ENCODE measurements at places on chromosomes 6 and 20. TPM values are rescaled to one million over a fixed set of nuclear protein-coding genes. Genes with fewer than 3 reads are reported as not detected.

Gene NOTCH4
- 32.7 TPM for polyA plus RNA-seq

Gene GGTLC1
- polyA plus RNA-seq, result not detected

Gene SS18L1
- polyA plus RNA-seq, result 22.3 TPM

Gene BPIFB1
- polyA plus RNA-seq, result 0.55 TPM

Gene DDX43
- polyA plus RNA-seq, result 0.66 TPM

Gene OR2J1
- polyA plus RNA-seq, result 0.02 TPM

Gene TAF8
- 13.0 TPM for polyA plus RNA-seq

Gene DIDO1
- polyA plus RNA-seq, result 33.2 TPM

Gene MOG
- polyA plus RNA-seq, result 0.11 TPM

Gene EPPIN
- 0.21 TPM for polyA plus RNA-seq

Gene PACSIN1
- 1.2 TPM for polyA plus RNA-seq

Gene OVOL2
- 3.1 TPM for polyA plus RNA-seq

Gene GMPR
- polyA plus RNA-seq, result 17.2 TPM

Gene BPIFB2
- 0.73 TPM for polyA plus RNA-seq

Gene GPR63
- polyA plus RNA-seq, result 0.46 TPM

Gene IRAK1BP1
- 3.8 TPM for polyA plus RNA-seq

Gene FBXL4
- polyA plus RNA-seq, result 10.7 TPM

Gene THBS2
- 2.6 TPM for polyA plus RNA-seq

Gene NDUFAF4
- 47.5 TPM for polyA plus RNA-seq

Gene RAE1
- 22.3 TPM for polyA plus RNA-seq

Gene FAM209B
- 3.3 TPM for polyA plus RNA-seq

Gene RNGTT
- 11.2 TPM for polyA plus RNA-seq

Gene CD93
- polyA plus RNA-seq, result 16.4 TPM

Gene NRM
- polyA plus RNA-seq, result 10.4 TPM

Gene SCRT2
- under 0.01 TPM for polyA plus RNA-seq

Gene ZNF334
- 9.3 TPM for polyA plus RNA-seq

Gene PSMA7
- polyA plus RNA-seq, result 264 TPM

Gene SNX21
- polyA plus RNA-seq, result 8.4 TPM

Gene DEFB124
- polyA plus RNA-seq, result 0.23 TPM

Gene LY6G6F
- polyA plus RNA-seq, result not detected

Gene ECT2L
- 0.43 TPM for polyA plus RNA-seq

Gene SMPDL3A
- 23.0 TPM for polyA plus RNA-seq

Gene TMEM200A
- polyA plus RNA-seq, result 3.9 TPM

Gene ARFGEF3
- 0.21 TPM for polyA plus RNA-seq

Gene MUC21
- polyA plus RNA-seq, result 0.27 TPM

Gene PPARD
- 15.8 TPM for polyA plus RNA-seq

Gene WFDC12
- polyA plus RNA-seq, result 6.8 TPM

Gene GJA10
- polyA plus RNA-seq, result not detected

Gene PAX1
- 35.6 TPM for polyA plus RNA-seq

Gene ADGRG6
- 13.6 TPM for polyA plus RNA-seq

Gene SYCP2L
- polyA plus RNA-seq, result 0.43 TPM

Gene PRDM1
- polyA plus RNA-seq, result 4.0 TPM

Gene OLIG3
- polyA plus RNA-seq, result 0.09 TPM

Gene SERAC1
- polyA plus RNA-seq, result 5.6 TPM

Gene EPB41L1
- 4.2 TPM for polyA plus RNA-seq

Gene BPIFA3
- polyA plus RNA-seq, result 0.02 TPM

Gene ATRN
- polyA plus RNA-seq, result 4.8 TPM

Gene IL17A
- polyA plus RNA-seq, result 0.21 TPM

Gene NRSN1
- 0.21 TPM for polyA plus RNA-seq

Gene ABHD16B
- polyA plus RNA-seq, result 0.57 TPM

Gene COL19A1
- 0.34 TPM for polyA plus RNA-seq

Gene SPAG4
- polyA plus RNA-seq, result 4.4 TPM

Gene SLC22A1
- polyA plus RNA-seq, result 1.7 TPM

Gene CAP2
- polyA plus RNA-seq, result 4.9 TPM

Gene OOEP
- polyA plus RNA-seq, result 0.23 TPM

Gene LAMP5
- polyA plus RNA-seq, result 0.39 TPM

Gene GINS1
- polyA plus RNA-seq, result 1.8 TPM

Gene MAPK13
- 30.1 TPM for polyA plus RNA-seq

Measured in thymus (tissue), 14 donors.